Thyroid gland (tissue), 4 donors: ENCODE measurements at places on chromosomes 5 and 9.

- peak; percentile 52 for DNase-seq
Measured at GRCh38 chr5:38922199-38922598, 76.4 kb downstream of the OSMR start.

DNA sequence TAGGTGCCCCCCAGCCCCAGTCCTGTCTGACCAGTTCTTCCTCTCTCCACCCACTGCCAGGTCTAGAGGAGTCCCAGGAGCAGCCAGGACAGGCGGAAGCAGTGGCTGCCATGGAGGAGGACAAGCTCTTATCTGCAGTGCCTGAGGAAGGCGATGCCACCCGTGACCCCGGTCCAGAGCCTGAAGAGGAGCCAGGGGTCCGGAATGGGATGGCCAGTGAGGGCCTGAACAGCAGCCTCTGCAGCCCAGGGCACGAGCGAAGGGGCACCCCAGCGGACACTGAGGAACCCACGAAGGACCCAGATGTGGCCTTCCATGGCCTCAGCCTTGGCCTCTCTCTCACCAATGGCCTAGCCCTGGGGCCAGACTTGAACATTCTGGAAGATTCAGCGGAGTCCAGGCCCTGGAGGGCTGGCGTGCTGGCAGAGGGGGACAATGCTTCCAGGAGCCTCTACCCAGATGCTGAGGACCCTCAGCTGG, 13.8 kb downstream of the PSD2 start:
- DNase-seq: no peak

GRCh38 chr9:20872340-20872977, 159.0 kb downstream of the HACD4 start:
- no peak for DNase-seq

DNA sequence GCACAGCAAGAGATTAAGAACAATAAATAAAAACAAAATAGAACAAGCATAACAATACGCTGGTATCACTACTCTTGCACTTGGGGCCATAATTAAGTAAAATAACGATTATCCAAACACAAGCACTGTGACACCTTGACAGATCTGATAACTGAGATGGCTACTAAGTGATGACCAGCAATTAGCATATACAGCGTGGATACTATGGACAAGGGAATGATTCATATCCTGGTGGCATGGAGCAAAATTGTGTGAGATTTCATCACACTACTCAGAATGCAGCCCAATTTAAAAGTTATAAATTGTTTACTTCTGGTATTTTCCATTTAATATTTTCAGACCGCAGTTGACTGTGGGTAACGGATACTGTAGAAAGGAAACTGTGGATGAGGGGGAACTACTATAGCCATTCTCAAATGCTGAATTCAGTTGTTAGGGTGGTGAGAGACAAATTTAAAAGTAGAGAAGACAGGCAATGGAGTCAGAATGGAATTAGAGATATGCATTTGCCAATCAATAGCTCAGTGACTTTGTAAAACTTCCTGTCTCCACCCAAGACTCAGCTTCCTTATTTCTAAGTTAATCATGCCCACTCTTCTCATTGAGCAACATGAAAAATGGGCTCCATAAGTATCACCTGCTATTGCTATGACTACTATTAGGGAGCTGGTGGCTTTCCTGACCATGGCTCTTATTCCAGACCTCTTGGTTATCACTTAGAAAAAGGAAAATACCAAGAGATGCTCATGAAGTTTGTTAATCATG, 300.8 kb downstream of the TRIM32 start:
- DNase-seq: no peak

- peak; percentile 68 for DNase-seq
Measured at GRCh38 chr5:101515721-101516120, 612.6 kb upstream of the ST8SIA4 start.

GRCh38 chr9:95116808-95117204, 200.7 kb downstream of the FANCC start:
- DNase-seq: no peak

DNA sequence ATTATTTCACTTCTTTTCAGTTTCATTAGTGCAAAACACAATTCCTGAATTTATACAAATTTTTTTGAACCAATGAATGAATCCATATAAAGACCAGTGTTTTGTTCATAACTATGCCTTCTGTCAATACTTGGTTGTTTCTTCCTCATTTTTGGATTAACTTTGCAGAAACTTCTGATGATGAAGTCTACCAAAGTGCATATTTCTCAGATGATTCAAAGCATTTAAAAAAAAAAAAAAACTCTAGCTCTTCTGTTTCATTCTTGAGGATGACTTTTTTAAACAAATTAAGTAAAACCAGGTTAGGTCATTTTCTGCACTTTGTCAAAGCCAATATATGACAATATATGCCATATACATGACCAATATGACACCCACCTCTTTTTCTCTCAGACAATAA, 92.6 kb downstream of the CHSY3 start:
- no peak for DNase-seq

DNA sequence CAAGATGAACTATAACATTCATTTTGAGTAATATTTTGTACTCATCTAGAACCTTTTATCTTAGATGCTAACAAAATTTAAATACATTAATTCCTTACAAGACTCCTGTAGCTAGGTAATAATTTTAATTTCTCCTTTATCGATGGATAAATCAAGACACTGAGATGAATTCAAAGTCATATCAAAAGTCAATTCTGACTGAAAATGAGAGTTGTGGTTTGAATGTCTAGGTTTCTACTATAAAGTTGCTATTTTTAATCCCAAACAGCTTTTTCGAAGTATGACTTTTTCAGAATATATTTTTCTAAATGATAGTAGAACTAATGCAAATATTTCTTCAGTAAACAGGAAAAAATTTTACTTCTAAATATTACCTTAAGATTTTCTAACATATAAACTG, 491.7 kb upstream of the FAM174A start:
- no peak for DNase-seq

DNA sequence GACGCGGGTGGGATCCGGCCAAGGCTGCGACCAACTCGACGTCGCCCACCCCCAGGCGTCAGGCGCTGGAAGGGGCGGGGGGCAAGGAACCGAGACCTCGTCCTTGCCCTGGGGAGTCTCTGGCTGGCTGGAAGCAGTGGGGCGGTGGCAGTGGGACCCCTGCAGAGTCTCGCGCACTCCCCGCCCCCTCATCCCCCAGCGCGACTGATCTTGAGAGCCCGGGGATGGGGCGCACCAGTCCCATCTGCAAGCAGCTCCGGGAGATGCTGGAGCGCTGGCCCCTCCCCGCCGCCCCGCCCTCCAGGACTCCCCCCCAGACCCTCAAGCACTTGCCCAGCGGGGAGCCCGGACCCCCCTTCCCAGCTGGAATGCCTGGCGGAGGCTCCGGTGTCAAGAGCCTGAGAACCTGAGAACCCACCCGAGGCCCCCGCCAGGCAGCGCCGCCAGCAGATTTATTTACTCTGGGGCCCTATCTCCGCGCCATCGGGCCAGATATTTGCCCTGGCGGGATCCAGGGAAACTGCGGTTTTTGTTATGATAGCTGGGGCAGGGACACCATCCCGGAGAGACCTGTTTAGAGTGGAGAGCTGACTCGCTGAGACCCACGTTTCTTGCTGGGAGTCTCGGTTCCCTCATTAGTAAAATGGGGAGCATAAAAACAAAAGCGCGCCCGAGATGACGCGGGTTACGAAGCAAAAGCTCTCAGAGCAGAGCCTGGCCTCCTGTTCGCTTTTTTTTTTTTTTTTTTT, 1.2 kb downstream of the PRRT1B start:
- DNase-seq: no peak

DNA sequence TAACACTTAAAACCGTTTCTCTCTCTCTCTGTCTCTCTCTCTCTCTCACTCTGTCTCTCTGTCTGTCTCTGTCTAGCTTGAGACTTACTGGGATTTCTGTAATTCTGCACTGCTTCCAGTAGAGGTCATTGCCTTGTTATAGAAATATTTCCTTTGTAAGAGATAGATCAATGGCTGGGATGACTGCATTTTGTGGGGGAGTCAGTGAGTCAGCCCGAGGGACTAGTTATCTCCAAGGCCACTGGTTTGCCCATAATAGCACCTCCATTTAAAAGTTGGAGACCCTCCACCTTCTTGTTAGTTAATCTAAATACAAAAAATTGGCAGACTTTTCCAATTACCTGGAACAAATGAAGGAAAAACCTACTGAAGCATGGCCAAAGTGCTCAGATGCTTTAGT, 547.2 kb downstream of the LRRC70 start:
- DNase-seq: no peak

- DNase-seq: no peak
Measured at GRCh38 chr9:133495327-133496293, 16.7 kb upstream of the SLC2A6 start.

GRCh38 chr9:91374939-91375338, 13.2 kb upstream of the AUH start:
- DNase-seq: no peak

- no peak for DNase-seq
Measured at GRCh38 chr5:137935190-137935589, 45.9 kb downstream of the PKD2L2 start.

DNA sequence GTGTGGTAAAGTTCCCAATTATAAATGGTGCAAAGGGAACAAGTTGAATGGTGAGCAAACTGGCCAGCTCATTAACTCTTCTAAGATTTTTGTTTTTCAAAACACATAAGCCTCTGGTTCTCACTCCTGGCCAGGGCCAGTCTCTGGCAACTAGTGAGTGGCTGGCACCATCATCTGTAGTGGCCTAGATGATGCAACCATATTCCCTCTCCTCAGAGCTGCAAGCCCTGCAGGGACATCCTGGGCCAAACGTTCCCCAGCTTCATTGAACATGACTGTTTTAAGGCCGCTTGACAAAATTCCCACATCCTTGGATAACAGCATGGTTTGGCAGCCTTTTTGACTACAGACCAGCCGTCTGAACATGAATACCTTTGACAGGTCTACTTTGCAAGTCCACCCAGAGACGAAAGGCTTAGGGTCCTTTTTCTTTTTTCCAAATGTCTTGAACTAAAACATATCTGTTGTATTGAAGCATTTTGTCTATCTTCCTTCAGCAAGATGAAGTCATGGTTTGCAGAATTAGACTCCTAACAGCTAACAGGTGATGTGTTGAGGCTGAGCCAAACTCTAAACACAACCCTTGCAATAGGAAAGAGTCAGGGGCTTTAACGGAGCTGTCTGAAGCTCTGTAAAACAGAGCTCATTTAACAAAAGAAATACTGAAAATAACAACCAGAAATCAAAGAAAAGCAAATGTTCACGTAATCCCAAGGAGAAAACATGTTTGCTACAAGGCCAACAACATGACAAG, 23.8 kb downstream of the MACROH2A1 start:
- DNase-seq: no peak

DNA sequence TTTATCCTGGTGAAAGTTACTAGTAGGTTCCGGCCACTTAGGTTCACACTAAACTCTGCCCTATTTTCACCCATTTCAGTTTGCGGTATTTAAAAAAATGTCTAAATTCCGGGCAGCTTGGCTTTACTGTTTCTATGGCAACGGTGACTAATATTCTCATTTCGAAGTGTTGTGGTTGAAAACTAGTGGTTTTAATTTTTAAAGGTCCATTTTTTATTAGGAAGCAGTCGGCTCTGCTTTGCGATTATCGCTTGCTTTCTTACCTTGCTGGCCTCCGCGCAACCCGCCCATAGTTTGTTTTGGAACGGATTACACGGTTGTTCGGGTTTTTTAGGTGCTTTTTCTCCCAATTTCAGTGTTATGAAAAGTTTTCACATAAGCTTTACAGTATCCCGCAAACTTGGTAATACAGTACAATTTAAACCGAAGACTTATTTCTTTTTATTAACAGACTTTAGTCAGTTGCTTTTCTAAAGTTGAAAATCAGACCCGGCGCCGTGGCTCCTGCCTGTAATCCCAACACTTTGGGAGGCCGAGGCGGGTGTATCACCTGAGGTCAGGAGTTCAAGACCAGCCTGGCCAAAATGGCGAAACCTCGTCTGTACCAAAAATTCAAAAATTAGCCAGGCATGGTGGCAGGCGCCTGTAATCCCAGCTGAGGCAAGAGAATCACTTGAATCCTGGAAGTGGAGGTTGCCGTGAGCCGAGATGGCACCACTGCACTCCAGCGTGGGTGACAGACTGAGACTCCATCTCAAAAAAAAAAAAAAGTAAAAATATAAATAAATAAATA, 1.6 kb downstream of the KDM4C start:
- DNase-seq: peak; percentile 37

GRCh38 chr5:146111409-146111808, 6.0 kb upstream of the PLAC8L1 start:
- peak; percentile 10 for DNase-seq

DNA sequence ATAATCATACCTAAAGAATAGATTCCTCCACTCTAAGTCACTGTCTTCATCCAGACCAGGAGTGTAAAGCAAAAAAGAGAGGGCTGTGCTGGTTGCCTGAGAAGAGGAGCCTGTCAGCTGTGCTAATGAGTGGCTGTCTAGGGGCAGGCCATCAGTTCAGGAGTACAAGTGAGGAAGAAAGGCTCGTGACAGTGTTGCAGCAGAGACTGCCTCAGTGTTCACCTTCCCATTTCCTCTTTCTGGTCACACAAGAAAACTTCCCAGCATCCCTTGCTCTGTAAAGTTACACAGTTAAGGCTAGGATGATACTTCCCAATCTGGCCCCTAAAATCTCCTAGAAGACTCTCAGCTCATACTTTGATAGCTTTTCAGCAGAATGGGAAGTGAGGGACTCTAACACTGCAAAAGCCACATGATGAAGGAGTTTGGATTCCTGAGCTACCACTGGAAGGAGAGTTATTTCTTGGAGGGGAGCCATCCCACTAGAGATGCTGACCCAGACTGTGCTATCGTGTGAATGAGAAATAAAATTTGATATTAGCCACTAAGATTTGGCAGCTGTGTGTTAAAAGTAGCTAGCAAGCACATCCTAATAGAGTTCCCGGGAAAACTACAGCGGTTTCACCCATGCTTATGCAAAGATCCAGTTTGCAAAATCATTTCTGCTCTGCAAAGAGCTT, 67.1 kb downstream of the ADAMTS12 start:
- no peak for DNase-seq

GRCh38 chr9:124899845-124900244, 37.9 kb downstream of the ARPC5L start:
- no peak for DNase-seq

DNA sequence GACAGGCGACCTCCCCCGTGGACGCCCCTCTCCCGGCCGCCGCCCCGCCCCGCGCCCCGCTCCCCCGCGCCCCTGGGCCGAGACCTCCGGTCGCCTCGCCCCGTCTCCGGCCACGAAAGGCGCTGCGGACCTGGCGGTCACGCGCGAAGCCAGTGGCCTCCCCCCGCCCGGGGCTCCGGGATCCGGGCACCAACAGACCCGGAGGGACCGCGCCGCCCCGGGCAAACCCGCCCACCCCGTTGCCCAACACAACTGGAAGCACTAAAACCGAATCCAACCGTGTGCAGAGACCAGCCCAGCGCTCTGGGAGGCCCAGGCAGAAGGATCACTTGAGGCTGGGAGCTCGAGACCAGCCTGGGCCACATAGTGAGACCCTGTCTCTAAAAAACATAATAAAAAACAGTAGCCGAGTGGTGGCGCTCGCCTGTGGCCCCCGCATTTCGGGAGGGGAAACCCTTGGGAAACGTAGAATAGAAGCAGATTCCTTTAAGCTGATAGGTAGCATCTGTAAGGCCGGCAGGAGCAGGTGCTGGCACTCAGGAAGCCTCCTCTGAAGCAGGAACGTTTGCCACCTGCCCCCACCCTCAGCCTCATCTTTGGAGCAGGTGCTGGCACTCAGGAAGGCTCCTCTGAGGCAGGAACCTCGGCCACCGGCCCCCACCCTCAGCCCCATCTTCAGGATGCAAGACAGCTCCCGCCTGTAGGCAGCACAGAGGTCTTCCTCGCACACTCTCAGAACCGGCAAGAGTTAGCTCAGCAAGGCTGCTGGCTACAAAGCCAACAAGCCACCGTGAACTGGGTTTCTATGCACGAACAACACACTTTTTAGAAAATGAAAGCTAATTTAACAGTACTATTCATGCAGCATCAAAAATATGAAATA, 4.6 kb upstream of the SLC9A3 start:
- no peak for DNase-seq
